ENCODE measurements at places on chromosomes 1 and 21.
A peak's percentile ranks its signal among the peaks of the same experiment; 100 is the strongest.

DNA sequence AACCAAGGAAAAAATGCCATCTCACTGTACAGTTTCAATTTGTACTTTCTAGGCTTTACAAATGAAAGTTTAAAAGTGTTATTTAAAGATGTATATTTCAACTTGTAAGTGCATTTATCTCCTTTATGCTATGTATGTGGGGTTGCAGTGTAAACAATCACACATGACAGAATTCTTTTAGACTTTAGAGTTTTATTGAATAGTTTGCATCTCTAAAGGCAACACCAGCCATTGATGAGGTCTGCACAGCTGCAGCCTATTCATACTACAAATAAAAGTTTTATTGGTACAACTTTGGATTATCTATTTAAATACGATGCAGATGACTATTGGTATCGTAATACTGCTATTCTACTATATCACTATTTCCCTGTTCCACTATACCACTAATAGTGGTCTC is 894.4 kb upstream of the B3GALT2 start:
- DNase-seq = no peak

DNA sequence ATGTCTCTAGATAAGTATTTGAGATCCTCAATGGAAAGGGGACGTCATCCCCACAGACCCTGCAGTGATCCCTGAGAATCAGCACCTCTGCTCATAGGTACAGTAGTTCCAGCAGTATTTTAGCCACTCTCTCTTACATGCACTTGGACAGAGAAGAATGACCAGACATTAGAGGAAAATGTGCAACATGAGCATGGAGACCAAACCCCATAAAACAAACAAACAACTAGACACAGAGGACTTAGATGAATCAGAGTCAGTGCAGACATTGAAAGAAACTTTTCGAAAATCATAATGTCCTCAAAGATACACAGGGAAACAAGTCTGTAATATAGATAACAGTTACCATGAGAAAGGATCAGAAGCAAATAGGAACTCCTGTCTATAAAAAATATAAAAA is 108.2 kb downstream of the LYPLAL1 start:
- DNase-seq = no peak

GRCh38 chr21:16145479-16145878 is 415.7 kb downstream of the USP25 start:
- DNase-seq = no peak

DNA sequence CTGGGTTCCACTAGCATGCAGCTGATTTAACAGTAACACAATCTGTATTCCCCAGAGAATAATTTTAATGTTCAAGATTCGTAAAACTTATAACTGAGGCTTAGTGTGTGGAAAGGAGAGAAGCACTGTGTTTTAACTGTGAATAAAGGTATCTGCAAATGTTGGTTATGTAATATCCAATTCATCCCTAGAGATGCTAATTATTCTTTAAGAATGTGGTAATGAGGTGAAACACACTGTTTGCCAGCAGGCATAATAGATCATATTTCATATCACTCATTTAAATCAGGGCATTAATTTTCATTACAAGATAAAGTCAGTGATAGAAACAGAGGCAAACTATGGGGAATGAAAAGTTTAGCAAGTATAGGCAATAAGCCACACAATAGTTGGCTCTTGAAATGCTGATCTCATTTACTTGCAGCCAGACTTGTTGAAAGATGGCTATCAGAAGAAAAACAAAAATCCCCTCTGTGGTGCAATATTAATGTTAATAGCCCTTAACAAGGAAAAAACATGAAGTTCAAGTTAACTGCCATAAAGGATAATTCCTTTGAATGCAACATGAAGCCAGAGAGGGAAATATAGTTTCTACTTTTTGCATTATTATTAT is 33.4 kb downstream of the HMCN1 start:
- peak; percentile 10 for DNase-seq

DNA sequence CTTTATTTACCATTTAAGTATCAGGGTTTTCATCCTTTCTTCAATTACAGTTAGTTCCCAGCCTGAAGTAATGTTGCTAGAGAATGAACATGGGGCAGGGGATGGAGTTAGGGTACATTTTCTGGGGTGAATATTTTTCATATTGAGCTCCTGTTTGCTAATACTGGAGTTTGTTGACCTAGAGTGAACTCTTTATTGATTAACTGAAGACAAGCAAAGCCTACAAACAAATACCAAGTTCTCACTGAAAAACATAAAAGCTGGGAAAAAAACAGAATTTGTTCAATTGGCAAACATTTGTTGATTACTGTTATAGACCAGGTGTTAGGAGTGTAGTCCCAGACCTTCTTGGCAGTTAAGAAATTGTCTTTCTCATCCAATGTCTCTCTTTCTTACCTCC is 28.2 kb upstream of the PIGV start:
- DNase-seq = no peak

DNA sequence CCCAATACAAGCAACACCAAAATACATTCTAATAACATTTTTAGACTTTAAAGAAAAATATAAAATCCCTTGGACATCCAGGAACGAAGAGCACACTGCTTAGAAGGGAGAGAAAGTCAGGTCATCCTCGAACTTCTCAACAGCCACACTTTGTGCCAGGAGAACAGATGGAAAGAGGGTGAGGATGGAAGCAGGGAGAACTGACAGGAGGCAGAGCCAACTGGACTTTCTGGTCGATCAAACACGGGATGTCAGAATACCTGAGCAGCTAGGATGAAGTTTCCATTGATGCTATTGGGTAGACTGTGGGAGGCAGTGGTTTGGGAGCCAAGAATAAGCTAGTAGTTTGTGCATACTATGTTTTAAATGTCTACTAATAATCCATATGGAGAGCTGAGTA is 111.4 kb downstream of the TOMM20 start:
- DNase-seq = no peak

- DNase-seq = peak; percentile 36
Measured at GRCh38 chr1:40651138-40651857, 14.2 kb downstream of the RIMS3 start.
